ENCODE measurements at places on chromosomes 4 and X.

GRCh38 chr4:2236944-2237666, 4.8 kb downstream of the HAUS3 start:
- DNase-seq: no peak

GRCh38 chrX:122584981-122585380, 599.1 kb upstream of the GRIA3 start:
- no peak for DNase-seq

DNA sequence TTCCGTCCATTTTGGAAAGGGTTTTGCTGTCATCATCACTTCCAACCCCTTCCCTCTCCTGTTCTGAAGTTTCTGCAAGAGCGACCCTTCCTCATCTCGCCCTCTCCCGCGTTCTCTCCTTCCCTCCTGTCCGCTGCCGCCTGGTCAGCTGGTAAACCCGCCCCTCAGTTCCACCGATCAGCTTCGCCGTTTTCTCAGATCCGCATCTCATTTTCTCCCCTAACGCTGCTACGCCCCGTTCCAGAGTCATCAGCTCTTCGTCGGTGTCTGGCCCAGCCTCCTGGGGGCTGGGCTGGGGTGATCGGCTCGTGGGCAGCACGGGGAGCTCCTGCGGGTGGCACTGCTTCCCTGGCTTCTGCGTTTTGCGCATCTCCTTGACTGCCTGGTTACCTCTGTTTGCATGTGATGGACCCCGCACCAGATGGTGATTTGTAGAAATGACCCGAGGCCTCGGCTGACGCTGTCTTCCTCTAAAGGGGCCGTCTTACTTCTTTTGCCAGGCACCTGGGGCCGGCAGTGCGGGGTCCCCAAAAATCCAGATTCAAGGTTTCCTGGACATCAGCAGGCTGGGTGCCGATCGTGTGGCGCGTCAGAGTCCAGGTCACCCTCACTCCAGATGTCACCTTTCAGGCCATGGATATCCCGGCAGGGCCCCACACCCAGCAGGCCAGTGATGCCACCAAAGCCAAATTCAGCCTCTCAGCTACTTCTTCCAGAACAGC, 13.4 kb downstream of the CTBP1 start:
- no peak for DNase-seq

DNA sequence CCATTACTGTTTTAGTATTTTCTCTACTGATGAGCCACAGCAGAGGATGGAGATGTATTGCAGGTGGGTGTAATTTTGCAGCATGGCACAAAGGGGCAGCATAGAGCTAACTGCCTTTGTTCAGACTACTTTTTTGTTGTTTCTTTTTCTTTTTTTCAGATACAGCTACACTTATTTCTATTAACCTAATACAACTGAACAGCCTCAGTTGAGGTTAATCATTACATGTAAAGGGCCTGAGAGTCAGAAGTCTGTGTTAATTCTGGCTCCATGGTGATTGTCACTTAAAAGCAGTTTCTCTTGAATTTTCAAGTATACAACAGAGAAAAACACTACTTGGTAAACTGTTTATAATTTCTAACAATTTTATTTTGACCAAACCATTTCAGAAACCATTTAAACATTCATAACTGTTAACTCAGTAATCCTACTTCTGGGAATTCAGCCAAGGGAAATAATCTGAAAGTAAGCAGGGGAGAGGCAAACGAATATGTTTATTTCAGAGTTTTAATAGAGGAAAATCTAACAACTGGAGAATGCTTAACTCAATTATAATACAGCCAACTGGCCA, 13.9 kb upstream of the PPEF2 start:
- peak; percentile 58 for DNase-seq

- peak; percentile 19 for DNase-seq
Observed at GRCh38 chrX:148530464-148531077, 30.2 kb downstream of the AFF2 start.

GRCh38 chr4:80143307-80143679, 54.0 kb upstream of the PRDM8 start:
- no peak for DNase-seq

GRCh38 chrX:9492901-9493300, 28.0 kb downstream of the TBL1X start:
- DNase-seq: no peak
